ENCODE measurements at places on chromosomes 2 and 18.

DNA sequence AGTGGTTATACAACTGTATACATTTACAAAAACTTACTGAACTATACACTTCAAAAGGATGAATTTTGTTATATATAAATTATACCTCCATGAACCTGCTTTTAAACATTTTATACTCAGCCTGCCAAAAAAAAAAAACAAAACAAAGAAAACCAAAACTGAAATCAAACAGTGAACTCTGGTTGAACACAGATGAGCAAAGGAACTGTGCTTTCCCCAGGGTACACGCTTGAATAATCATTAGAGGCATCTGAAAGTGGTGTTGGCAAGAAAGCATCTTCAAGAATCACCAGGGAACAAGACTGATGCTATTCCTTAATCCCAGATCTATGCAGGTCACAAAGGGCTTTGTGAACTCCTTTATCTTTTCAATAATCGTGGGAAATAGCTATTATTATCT is 77.0 kb upstream of the LYPD1 start:
- H3K27me3 ChIP-seq, result no peaks in the 10 kb centered on the region
- H3K4me1 ChIP-seq, result no peaks in the 10 kb centered on the region
- DNase-seq, result no peak
- H3K27ac ChIP-seq, result no peak overlapping the region
- H3K4me3 ChIP-seq, result no peak overlapping the region
- no peaks in the 10 kb centered on the region for H3K36me3 ChIP-seq

DNA sequence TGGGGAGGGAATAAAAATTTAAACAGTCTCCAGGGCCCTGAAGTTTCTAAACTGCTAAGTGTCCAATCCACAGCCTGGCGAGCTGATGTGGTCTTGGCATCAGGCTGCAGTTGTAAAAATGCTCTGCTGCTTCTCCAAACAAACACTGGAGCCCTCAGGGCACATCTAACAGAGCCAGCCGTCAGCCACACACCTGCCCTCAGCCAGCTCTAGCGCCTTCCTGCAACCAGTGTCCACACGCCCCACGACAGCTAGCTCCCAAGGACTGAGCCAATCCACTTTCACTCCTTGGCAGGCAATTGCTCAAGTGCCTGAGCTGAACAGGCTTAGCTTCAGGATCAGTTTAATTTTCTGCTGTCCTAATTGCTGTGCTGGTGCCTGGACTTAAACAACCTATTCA is 446.4 kb upstream of the RAB12 start:
- H3K4me3 ChIP-seq, result no peak overlapping the region
- no peaks in the 10 kb centered on the region for H3K36me3 ChIP-seq
- no peaks in the 10 kb centered on the region for H3K4me1 ChIP-seq
- H3K27ac ChIP-seq, result no peak overlapping the region

GRCh38 chr2:59084326-59084725 is 843.2 kb upstream of the FANCL start:
- no peaks in the 10 kb centered on the region for H3K27me3 ChIP-seq
- no peaks in the 10 kb centered on the region for H3K4me1 ChIP-seq
- no peak overlapping the region for H3K27ac ChIP-seq
- H3K36me3 ChIP-seq, result no peaks in the 10 kb centered on the region
- no peak overlapping the region for H3K4me3 ChIP-seq

- no peaks in the 10 kb centered on the region for H3K27me3 ChIP-seq
- peak overlapping the region; percentile 42 for H3K27ac ChIP-seq
- H3K4me3 ChIP-seq, result peak overlapping the region; percentile 4
These were observed 18.1 kb downstream of the CCDC141 start for GRCh38 chr2:179031731-179032408.

DNA sequence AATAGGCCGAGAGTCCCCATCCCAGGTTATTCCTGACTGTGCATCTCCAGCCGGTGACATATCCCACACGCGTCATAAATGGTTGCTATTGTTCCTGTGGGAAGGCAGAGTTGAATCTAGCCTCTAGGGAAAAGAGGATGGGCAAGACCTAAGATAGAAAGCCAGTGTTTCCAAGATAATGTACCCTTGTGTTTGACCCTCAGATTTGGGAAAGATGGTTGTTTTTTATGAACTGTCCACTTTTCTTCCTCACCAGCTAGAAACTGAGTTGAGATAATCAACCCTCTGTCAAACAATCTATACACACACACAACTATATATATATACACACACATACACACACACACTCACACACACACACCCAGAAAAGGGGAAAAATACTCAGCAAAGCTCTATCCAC is 131.0 kb downstream of the PRKCE start:
- no peaks in the 10 kb centered on the region for H3K27me3 ChIP-seq
- no peaks in the 10 kb centered on the region for H3K36me3 ChIP-seq
- H3K4me3 ChIP-seq, result no peak overlapping the region
- no peak overlapping the region for H3K27ac ChIP-seq
- no peak for DNase-seq

DNA sequence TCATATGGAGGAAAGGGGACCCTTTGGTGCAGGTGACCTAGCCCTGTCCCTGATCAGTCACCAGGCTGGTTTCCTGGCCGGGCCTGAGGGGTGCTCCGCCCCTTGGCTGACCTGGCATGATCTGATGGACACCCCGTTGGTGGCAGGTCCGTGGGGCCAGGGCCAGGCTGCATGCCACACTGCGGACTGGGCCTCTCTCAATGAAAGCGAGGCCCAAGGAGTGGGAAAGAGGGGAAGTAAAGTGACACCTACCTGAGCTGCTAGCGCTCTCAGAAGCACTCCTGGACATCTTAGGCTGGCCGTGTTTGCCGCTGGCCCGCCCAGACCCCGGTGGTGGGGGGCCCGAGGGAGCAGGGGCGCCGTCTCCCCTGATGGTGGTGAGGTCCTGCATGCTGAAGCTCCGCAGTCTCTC is 33.1 kb downstream of the MRPL35 start:
- peaks cover 19% of the 10 kb centered on the region for H3K4me1 ChIP-seq
- no peaks in the 10 kb centered on the region for H3K36me3 ChIP-seq
- DNase-seq, result no peak
- H3K27me3 ChIP-seq, result no peaks in the 10 kb centered on the region
- H3K27ac ChIP-seq, result no peak overlapping the region

DNA sequence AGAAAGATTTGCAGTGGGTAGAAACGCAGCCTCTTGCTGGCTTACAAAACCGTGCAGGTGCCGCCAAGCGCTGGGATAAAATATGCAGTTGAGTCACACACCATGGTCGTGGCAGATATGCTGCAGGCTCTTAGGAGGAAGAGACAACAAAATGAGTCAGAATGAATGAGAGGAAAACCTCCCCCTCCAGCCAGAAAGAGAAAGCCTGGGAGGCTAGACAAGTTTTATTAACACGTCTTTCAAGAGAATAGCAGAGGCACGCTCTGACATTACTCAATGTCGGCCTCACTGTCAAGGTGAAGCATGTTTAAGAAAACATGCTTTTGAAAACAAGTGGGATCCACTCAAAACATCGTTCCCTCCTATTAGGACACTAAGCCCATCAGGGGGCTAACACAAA is 37.1 kb upstream of the ZCCHC2 start:
- H3K27ac ChIP-seq, result no peak overlapping the region
- no peak for DNase-seq
- H3K4me1 ChIP-seq, result no peaks in the 10 kb centered on the region
- H3K4me3 ChIP-seq, result no peak overlapping the region
- H3K27me3 ChIP-seq, result no peaks in the 10 kb centered on the region
- no peaks in the 10 kb centered on the region for H3K36me3 ChIP-seq

- H3K27me3 ChIP-seq, result no peaks in the 10 kb centered on the region
- no peaks in the 10 kb centered on the region for H3K36me3 ChIP-seq
- no peak overlapping the region for H3K4me3 ChIP-seq
- no peak for DNase-seq
- no peak overlapping the region for H3K27ac ChIP-seq
These were observed 399.1 kb upstream of the SPRED2 start for GRCh38 chr2:65831509-65831908.

- no peak for DNase-seq
- no peaks in the 10 kb centered on the region for H3K4me1 ChIP-seq
- H3K27ac ChIP-seq, result no peak overlapping the region
- no peaks in the 10 kb centered on the region for H3K27me3 ChIP-seq
- H3K36me3 ChIP-seq, result no peaks in the 10 kb centered on the region
- no peak overlapping the region for H3K4me3 ChIP-seq
These were observed 356.6 kb downstream of the SPAG16 start for GRCh38 chr2:213640738-213641425.

DNA sequence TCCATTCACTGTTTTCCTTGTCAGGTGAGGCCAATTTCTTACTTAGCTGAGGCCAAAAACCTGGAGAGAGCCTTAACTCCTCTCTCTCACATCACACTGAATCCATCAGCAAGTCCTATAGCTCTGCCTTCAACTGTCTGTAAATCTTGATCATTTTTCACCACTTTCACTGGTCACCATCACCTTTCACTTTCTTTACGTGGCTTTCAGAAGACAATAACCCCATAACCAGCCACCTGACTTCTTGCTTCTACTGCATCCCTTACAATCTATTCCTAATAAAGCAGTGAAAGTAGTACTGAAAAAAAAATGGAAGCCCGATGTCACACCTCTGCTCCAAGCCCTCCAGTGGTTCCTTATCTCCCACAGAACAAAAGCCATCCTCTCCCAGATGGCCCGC is 7.7 kb downstream of the LOXL3 start:
- H3K27ac ChIP-seq, result no peak overlapping the region
- H3K27me3 ChIP-seq, result peaks cover 38% of the 10 kb centered on the region
- H3K4me1 ChIP-seq, result peaks cover 4% of the 10 kb centered on the region
- no peak for DNase-seq
- no peaks in the 10 kb centered on the region for H3K36me3 ChIP-seq
- H3K4me3 ChIP-seq, result no peak overlapping the region

DNA sequence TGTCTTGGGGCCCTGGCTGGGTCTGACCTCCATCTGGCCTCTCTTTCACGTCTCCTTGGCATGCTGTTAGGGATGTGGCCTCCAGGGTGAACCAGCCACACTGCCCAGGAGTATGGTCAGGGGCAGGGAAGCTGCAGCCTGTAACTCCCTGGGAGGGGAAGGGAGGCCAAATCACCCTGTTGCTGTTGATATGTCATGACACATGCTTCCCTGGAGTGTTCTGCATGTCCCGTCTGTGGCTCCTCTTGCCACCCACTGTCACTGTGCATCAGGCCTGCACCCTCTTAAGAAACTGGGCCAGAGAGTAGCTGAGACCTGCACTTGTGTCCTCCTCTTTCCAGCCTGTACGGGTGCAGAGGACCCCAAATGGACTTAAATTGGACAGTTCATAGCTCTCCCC is 221.3 kb downstream of the FHOD3 start:
- no peak overlapping the region for H3K4me3 ChIP-seq
- H3K27ac ChIP-seq, result no peak overlapping the region
- H3K36me3 ChIP-seq, result peaks cover 4% of the 10 kb centered on the region
- H3K4me1 ChIP-seq, result peaks cover 44% of the 10 kb centered on the region
- H3K27me3 ChIP-seq, result no peaks in the 10 kb centered on the region

- no peak overlapping the region for H3K4me3 ChIP-seq
- H3K27me3 ChIP-seq, result no peaks in the 10 kb centered on the region
- DNase-seq, result no peak
- H3K27ac ChIP-seq, result no peak overlapping the region
- peaks cover 25% of the 10 kb centered on the region for H3K4me1 ChIP-seq
These were observed 40.8 kb upstream of the PTMA start for GRCh38 chr2:231667496-231667895.
